ENCODE measurements at places on chromosomes 16 and 17.

DNA sequence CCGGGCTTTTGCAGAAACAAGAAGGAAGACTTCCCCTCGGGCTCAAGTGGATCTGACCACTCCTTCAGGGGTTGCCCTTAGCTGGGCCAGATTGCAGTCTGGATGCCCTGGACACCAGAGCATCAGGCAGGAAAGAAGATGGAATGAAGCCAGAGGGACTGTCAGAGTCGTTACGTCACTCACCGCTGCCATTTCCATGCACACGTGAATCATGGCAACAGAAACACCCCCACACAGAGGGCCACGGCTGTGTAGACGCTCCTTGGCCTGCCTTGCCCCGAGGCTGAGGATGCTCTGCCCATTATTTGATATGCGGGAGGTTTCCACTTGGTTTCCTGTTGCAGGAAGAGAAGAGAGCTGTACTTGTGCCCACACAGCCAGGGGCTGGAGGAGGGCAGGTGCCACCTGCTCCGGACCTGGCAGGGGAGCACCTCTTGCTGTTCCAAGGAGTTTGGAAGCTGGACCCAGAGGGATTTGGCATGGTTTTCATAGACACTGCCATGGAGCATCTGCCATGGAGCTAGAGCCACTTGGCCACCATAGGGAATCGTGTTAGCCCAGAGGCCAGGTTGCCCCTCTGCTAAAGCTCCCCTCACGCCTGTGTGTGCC, 29.4 kb downstream of the RBFOX3 start:
- DNase-seq = no peak
- no peak overlapping the region for H3K27ac ChIP-seq
- H3K4me3 ChIP-seq = no peak overlapping the region
- no peaks in the 10 kb centered on the region for H3K36me3 ChIP-seq

- no peak overlapping the region for H3K4me3 ChIP-seq
- DNase-seq = no peak
- H3K4me1 ChIP-seq = no peaks in the 10 kb centered on the region
- H3K27me3 ChIP-seq = no peaks in the 10 kb centered on the region
These were observed 94.1 kb upstream of the XYLT1 start for GRCh38 chr16:17564856-17565255.

GRCh38 chr16:15643946-15644250, 944 bp upstream of the MARF1 start:
- H3K27me3 ChIP-seq = no peaks in the 10 kb centered on the region
- H3K4me3 ChIP-seq = peak overlapping the region; percentile 89
- H3K27ac ChIP-seq = peak overlapping the region; percentile 99
- no peak for DNase-seq

GRCh38 chr16:78390508-78391324, 291.3 kb downstream of the WWOX start:
- H3K27ac ChIP-seq = no peak overlapping the region
- H3K4me3 ChIP-seq = no peak overlapping the region
- H3K4me1 ChIP-seq = no peaks in the 10 kb centered on the region

- H3K4me3 ChIP-seq = peak overlapping the region; percentile 79
- no peak for DNase-seq
- no peaks in the 10 kb centered on the region for H3K27me3 ChIP-seq
These were observed 1.8 kb downstream of the ZNRF1 start for GRCh38 chr16:75000481-75001081.

All from breast epithelium (tissue), 4 donors.